Activated CD4-positive, CD25-positive, alpha-beta regulatory T cell (primary cell): ENCODE measurements at places on chromosomes 11 and 22.

DNA sequence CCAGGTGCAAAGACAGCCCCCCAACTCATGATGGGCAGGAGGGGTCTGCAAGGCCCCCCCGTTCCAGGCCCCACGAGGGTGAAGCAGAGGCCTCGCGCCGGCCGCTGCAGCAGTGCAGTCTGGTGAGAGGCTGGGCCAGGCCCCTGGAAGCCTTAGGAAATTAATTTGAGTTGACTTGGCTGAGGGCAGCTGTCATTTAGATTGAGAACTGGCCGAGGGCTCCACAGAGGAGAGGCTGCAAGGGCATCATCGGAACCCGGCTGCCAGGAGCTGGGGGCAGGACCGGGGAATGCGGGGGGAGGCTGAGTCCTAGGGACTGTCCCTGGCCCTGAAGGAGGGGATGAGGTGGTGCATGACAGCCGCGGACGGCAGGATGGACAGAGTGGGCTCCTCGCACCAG lies 39.9 kb downstream of the MN1 start:
- DNase-seq = no peak

DNA sequence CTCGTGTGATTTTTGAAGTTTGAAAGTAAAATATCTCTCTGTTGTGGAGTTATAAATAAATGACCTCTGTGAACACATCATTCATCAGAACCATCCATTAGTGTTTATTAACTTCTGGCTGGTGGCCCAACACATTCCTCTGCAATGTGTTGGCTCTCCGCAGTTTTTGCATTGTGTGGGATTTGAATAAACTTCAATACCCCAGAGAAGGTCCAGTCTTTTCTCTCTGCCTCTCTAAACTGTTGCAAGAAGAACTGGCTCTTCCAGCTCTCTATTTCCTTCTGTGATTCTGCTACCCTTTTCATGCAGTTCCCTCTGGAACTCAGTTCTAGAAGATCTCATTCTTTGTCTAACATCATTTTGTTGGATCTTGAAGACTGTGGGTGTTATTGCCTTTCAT lies 125.0 kb upstream of the ARHGAP42 start:
- DNase-seq = no peak

- DNase-seq = no peak
Observed at GRCh38 chr11:65216830-65217229, 35.1 kb downstream of the CAPN1 start.

GRCh38 chr11:12224537-12224893 lies 114.1 kb downstream of the MICAL2 start:
- DNase-seq = peak; percentile 50

DNA sequence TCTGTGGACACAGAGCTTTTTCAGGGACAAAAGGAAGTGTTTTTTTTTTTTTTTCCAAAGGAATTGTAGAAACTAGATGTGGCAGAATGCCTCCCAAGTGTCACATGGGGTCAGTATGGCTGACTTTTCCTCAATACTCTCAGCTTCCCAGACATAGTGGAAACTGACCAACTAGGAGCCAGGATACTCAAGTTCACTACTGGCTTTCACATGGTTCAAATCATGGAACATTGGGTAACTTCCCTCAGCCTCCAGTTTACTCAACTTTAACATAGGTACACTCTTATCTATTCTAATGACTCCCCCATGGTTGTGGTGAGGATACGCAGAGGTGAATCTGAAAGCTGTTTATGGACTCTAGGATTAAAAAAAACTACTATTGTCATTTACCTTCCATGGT lies 1.4 kb downstream of the SLC5A1 start:
- no peak for DNase-seq

DNA sequence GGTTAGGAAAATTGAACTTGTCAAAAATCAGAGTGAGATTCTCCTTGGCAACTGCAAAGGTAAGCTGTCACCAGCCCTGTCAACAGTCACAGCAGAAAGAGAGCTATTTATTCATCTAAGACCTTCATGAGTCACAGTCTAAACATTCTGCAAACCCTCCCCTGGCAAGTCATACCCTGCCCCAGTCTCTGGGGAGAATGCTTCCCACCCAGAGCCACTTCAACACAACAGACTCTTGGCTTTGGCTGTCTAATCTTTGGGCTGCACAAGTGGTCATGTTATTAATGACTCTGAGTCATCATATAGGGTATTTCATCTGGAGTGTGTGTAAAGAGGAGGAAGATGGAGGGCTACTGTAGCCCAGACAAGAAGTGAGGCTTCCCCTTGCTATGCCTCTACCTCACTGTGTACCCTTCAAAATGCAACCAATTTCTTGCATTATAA lies 153.4 kb downstream of the CCDC34 start:
- no peak for DNase-seq

DNA sequence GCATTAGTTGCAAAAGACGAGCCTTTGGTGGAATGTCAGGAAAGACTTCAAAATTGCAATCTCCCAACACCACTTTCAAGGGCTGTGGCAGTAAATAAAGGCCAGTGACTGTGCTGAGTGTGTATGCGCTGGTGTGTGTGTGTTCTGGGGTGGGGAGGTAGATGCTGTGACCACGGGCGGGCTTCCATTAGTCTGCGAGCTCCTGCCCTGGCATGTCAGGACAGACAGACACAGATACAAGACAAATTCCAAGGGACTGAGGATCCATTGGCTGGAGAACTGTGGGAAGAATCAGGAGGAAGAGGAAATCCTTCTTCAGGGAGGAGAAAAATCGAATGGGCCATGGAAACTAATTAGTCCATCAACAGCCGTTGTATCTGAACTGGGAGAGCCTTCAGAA lies 83.6 kb downstream of the FEZ1 start:
- DNase-seq = no peak

- no peak for DNase-seq
Observed at GRCh38 chr11:10866893-10867331, 9.1 kb upstream of the ZBED5 start.

DNA sequence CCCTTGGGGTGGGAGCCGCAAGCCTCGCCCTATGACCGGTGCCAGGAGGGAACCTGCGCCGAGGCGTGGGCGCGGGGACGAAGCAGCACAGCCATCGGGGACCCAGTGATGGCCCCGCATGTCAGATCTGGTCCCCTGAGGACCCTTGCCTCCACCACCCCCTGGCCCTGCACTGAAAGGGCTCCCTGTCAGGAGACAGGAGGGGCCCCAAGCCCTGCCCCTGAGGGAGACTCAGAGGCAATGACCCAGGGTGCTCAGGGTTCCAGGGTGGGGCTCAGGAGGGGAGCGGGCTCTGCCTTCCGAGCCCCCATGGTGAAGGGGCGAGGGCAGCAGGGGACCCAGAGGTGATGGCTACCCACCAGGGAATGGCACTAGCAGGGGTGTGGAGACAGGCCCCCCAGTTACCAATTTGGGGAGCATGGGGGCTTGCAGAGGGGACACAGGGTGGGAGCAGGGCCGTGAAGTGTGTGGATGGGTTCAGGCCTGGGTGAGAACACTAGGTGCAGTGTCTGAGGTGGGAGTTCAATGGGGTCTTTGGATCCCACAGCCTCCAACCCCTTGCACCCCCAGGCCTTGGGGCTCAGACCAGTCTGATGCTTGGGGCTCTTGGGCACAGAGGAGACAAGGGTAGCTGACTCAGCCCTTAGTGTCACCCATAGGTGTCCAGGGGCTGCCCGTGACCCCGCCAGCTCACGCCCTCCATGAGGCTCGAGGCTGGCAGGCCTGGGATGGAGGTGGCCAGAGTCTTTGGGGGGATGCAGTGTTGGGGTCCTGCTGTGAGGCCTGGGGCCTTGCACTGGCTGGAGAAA lies 499 bp downstream of the LRRC56 start:
- DNase-seq = no peak

DNA sequence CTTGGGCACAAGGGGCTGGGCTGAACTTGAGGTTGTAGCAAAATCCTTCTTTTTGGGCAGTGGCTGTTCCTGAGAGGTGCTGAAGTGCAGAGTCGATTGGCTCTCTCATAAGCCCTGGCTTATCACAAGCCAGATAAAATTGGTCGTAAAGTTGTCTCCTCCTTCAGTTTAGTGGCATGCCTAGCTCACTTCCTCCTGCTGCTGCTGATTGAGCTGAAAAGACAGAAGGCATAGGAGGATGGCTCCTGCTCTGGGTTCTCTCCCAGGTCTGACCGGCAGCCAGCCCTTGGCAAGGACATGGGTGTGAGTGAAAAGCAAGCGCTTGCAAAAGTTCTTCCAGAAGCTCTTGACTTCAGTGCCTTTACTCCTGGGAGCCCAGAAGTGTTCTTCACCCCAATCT lies 83.9 kb downstream of the LDLRAD3 start:
- DNase-seq = no peak

GRCh38 chr22:45866646-45867117 lies 110.3 kb downstream of the WNT7B start:
- DNase-seq = no peak

GRCh38 chr11:17252704-17253103 lies 23.8 kb upstream of the NUCB2 start:
- no peak for DNase-seq

DNA sequence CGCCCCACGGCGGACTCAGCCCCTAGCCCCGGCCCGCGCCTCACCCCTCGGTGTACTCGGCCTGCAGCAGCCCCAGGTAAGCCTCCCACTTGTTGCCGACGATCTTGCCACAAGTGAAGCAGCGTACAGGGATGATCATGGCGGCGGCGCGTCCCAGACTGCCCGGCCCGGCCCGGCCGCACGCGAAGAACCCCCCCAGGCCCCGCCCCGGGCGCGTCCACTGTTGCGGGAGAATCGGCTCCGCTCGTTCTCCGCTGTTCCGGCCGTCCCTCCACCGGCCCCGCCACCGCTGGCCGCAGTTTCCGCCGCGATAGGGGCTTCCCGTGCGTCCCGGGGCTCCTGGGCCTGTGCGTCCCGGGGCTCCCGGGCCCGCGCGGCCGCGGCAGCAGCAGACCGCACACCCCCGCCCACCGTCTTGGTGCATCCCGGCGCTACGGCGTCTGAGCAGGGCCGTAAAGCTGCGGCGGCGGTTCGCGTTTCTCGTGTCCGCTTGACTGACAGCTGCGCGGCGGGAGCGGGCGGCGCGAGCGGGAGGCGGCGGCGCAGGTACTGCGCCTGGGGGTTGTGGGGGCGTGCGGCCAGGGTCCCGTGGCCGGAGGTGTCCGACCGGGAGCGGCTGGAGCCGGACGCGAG lies at the start of the genes POLR2L and TSPAN4:
TSS of gene POLR2L (minus strand) at position 160 of the 633 bp plus-strand sequence. CDS start at position 139, 21 bp downstream.
TSS of gene TSPAN4 (plus strand) at position 483 of the 633 bp plus-strand sequence. CDS start 7,453 bp downstream, outside the sequence.
- DNase-seq = peak; percentile 82

DNA sequence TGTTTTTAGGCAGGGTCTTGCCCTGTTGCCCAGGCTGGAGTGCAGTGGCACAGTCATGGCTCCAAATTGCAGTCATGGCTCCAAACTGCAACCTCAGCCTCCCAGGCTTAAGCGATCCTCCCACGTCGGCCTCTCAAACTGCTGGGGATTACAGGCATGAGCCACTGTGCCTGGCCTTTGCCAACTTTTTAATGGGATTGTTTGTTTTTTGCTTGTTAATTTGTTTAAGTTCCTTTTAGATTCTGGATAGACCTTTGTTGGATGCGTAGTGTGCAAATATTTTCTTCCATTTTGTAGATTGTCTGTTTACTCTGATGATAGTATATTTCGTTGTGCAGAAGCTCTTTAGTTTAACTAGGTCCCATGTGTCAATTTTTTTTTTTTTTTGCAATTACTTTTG lies 10.0 kb upstream of the SCGB1D1 start:
- DNase-seq = no peak

- DNase-seq = no peak
Observed at GRCh38 chr11:107708792-107709191, 3.1 kb downstream of the SLN start.

GRCh38 chr11:44637487-44637886 lies 72.0 kb downstream of the CD82 start:
- no peak for DNase-seq

- DNase-seq = no peak
Observed at GRCh38 chr11:4643682-4644081, at the start of gene OR51E1. Gene OR51E1 (plus strand): TSS chr11:4643982. CDS start chr11:4652527, 8,545 bp downstream.
